Right cardiac atrium (tissue), 5 donors: ENCODE measurements at places on chromosomes 12 and 14. TPM values are rescaled to one million over a fixed set of nuclear protein-coding genes. Genes with fewer than 3 reads are reported as not detected.

NEUROD4 gene
- polyA plus RNA-seq, result not detected

RTL1 gene
- 0.05 TPM for polyA plus RNA-seq

USP44 gene
- polyA plus RNA-seq, result 0.84 TPM

SLC4A8 gene
- 0.02 TPM for polyA plus RNA-seq

PLEK2 gene
- 0.34 TPM for polyA plus RNA-seq

TMEM132C gene
- polyA plus RNA-seq, result 4.9 TPM

PAPOLA gene
- 84.7 TPM for polyA plus RNA-seq

TSPAN19 gene
- polyA plus RNA-seq, result 0.07 TPM

VRK1 gene
- polyA plus RNA-seq, result 4.9 TPM

DNA sequence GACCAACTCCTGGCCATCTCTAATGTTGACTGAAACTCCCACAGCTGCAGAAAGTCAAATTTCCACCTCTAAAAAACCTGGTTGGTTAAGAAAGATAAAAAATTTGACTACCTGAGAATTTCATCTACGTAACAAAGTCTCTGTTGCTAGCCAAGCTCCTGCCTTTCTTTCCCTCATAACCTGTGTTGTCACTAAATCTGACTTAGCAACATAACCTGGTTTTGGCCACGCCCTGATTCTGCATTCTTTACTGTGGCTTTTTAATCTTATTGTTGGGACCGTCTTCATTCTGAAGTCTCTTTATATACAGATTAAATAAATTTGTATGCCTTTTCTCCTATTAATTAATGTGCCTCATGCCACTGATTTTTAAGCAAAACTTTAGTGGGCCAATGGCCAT, 16.1 kb upstream of the CD69 start:
- DNase-seq, result no peak

GRCh38 chr12:62653740-62654139, 187.1 kb downstream of the MON2 start:
- DNase-seq, result no peak

- DNase-seq, result no peak
These were observed 56.6 kb downstream of the TC2N start for GRCh38 chr14:91810699-91811098.

DNA sequence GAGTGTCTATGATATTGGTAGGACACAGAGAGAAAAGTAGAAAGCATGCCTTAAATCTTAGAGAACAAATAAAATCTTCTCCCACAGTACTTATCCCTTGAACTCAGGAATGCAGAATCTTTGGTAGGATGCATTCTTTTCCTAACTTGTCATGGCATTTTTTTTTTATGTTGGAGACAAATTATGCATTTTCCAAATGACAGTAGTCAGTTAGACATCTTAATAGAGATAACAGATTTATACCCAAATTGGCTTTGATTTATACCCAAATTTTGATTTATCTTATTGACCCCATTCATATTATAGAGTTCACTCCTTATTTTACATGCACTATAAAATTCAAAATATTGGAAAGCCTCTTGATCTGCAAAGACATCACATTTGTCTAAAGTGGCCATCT, 132.9 kb downstream of the CNTN1 start:
- DNase-seq, result no peak

DNA sequence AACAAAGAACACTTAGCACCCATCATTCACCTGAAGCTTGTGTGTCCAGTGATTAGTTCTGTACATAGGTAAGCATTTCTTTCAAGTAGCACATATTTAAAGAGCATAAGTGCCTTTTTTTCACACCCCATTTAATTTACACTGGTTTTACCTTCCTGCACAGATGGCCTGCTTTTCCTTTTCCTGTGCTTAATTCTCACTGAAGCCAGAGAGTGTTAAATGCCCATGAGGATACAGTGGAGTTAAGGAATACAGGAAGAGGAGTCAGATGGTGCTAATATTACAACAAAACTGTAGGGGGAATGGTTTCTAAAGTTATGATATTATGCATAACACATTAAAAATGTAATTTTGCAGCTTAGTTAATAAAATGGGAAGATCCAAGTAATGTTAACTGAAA, 31.0 kb upstream of the SLC38A1 start:
- DNase-seq, result no peak

GRCh38 chr14:52025310-52025709, 36.0 kb downstream of the RTRAF start:
- no peak for DNase-seq

GRCh38 chr14:77979666-77980351, 179.9 kb downstream of the ADCK1 start:
- DNase-seq, result no peak

GRCh38 chr14:85584481-85584880, 54.5 kb downstream of the FLRT2 start:
- DNase-seq, result no peak

DNA sequence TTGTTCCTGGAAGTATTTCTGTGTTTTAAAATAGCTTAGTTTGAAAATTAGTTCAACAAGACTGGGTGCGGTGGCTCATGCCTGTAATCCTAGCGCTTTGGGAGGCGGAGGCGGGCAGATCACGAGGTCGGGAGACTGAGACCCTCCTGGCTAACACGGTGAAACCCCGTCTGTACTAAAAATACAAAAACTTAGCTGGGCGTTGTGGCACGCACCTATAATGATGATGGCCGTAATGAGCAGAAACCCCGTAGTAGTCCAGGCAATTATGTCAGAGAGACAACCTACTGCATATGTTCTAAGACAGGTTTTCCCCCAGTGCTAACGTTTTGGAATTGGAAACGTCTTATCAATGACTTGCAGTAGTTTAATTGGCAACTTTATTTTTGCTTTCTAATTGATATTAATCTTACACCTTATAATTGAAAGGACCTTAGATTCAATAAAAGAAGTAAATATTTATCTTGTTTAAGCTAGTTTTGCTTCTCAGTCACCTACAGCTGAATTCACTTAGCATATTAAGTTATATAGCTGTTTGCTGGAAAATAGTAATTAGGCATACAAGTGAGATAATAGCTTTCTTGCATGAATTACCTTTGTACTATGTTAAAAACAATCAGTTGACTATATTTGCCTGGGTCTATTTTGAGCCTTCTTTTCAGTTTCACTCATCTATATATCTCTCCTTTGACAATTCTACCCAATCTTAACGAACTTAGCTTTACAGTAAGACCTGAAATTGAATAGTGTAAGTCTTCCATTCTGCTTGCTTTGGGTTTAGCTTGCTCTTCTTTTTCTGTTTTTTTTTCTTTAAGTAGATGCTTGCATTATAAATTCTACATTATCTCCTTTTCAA, 15.6 kb downstream of the CLECL1 start:
- DNase-seq, result no peak

DNA sequence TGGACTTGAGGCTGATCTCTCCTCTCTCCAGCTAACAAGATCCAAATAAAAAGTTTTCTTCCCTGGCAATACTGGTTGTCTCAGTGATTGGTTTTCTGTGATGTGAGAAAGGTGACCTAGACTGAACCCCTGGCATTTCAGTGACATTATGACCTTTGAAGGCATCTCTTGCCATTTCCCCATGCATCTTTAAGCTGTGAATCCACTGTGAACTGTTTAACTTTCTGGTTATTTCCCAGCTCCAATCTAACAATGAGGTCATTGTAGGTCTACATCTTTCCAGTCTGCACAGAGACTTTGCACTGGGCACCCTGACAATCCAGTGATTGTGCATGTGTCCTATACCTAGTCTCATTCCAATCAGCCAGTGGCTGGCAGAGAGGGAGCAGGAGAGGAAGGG, 155.9 kb upstream of the NUDT4 start:
- DNase-seq, result no peak

DNA sequence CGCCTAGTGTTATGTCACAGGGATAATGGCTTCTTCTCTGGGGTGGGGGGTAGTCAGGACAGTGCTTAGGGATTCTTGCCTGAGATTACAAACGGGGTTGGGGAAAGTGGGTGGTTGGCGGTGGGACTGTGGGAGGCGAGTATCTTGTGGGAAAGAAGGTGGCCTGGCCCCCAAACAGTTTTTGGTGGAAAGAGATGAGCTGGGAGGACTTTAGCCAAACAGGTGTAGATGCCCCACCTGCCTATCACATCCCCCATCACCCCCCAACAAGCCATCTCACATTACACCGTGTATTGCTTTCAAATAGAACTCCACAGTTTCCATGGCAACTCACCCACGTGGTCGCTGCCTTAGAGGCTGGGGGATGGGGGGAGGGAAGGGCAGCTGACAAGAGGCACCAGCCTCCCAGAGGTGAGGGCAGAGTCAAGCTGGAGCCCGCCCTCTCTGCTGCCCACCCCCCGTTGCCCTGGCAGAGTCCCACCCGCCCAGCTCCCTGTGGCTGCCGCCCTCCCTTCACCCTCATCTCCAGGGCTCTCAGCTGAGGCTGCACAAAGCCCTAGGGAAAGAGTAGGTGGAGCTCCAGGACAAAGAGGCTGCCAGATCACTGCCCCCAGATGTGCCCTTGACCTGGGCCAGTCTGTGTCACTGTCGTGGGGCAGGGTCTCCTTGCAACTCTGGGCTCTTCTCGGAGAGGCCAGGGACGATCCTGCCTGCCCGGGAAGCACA, 98.3 kb downstream of the LRRC74A start:
- no peak for DNase-seq

GRCh38 chr14:65966188-65966587, 520.0 kb upstream of the CCDC196 start:
- DNase-seq, result no peak

GRCh38 chr12:77062846-77063461, 2.4 kb downstream of the E2F7 start:
- no peak for DNase-seq

GRCh38 chr14:100850841-100851585, 25.1 kb downstream of the MEG3 start:
- peak; percentile 65 for DNase-seq

GRCh38 chr14:20583142-20583541, 4.7 kb downstream of the RNASE11 start:
- no peak for DNase-seq

DNA sequence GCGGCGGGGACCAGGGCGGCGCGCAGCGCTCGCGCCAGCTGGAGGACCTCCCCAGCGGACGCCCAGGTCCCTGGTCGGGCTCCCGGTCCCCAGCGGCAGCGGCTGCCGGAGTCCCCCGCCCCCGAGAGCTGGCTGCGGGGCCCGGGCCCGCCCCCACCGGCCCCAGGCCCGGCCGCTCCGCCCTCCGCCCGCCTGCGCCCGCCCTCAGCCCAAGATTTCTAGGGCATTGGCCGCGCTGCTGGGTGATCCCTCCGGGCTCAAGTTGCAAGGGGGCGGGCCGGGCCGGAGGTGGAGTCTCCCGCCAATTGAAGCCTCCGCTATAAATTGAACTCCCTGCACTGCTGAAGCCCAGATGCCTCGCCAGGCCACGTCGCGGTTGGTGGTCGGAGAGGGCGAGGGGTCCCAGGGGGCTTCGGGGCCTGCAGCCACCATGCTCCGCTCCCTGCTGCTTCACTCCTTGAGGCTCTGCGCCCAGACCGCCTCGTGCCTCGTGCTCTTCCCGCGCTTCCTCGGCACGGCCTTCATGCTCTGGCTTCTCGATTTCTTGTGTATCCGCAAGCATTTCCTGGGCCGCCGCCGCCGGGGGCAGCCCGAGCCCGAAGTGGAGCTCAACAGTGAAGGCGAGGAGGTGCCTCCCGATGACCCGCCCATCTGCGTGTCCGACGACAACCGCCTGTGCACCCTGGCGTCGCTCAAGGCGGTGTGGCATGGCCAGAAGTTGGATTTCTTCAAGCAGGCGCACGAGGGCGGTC, at the start of gene DIO3:
Gene DIO3, plus strand, starts transcription at position 351 of the 752 bp plus-strand sequence.
- DNase-seq, result peak; percentile 27

DNA sequence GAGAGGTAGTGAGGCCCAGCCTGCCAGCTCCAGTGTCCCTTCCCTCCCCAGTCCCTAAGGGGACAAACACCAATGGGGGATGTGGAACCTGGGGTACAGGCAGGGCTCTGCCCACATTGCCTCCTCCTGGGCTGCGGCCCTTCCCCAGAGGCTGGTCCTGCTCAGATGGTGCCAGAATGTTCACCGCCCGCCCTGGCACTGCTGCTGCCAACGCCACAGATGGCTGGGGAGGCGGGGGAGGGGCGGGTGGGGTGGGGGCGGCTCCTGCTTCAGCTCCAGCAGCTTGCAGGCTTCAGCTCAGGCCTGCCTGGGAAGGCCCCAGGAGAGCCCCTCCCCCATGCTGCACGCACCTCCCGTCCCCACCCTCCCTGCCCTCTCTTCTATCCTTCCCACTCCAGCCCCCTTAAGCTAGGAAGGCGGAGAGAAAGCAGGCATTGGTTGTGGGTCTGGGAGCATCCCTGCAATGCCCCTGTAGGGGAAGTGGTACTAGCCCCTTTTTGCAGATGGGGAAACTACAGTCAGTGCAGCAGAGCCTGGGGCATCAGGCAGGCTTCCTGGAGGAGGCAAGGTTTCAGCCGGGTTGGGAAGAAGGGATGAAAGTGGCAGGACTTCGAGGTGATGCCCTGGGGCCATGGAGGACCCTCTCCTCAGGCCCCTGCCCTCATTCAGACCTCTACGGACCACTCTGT, 2.0 kb upstream of the BEGAIN start:
- DNase-seq, result peak; percentile 33

DNA sequence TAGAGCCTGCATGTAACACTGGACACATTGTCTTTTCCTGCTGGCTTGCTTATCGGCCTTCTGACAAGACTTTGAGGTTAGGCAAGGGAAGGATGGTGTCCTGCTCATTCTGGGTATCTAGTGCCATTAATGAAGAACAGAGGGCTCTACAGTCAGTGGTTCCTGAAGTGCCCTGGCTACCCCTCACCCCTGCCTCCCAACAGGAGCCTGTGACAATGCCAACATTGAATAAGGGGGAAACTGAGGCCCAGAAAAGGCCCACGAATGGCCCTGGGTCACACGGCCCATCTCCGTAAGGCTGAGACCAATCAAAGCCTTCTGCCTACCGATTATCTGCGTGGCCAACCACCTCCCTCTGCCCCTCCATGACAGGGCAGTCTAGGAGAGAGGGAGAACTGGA, 2.1 kb downstream of the IFI27L2 start:
- no peak for DNase-seq

- DNase-seq, result no peak
These were observed 40.5 kb downstream of the JAG2 start for GRCh38 chr14:105128059-105128458.

DNA sequence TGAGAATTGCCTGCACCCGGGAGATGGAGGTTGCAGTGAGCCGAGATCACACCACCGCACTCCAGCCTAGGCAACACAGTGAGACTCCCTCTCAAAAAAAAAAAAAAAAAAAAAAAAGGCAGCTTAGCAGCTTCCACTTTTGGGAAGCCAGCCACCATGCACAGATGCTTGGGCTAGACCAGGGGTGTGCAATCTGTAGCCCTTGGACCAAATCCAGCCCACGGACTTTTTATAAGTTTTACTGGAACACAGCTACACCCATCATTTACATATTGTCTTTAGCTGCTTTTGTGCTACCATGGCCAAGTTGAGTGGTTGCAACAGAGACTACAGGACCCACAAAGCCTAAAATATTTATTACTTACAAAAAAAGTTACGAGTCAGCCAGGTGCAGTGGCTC, 6.7 kb downstream of the CIT start:
- no peak for DNase-seq

DNA sequence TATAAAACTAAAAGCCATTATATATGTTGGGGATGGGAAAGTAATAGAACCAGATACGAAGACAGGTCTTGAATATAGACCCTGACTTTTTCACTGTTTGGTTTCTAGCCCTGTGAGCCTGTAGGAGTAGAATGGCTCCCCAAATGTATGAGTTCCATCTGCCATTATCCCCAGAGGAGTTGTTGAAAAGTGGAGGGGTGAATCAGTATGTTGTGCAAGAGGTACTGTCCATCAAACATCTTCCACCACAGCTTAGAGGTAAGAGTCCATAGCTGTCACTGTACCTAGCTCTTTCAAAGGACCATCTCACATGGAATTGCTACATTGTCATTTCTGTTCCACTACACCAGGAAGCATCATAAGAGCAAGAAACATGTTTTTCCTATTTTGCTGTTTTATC, 1.1 kb downstream of the NCAPD2 start:
- no peak for DNase-seq

- DNase-seq, result no peak
These were observed 274.5 kb downstream of the MED13L start for GRCh38 chr12:116002890-116003536.
